ENCODE measurements at places on chromosomes 3 and 15.

DNA sequence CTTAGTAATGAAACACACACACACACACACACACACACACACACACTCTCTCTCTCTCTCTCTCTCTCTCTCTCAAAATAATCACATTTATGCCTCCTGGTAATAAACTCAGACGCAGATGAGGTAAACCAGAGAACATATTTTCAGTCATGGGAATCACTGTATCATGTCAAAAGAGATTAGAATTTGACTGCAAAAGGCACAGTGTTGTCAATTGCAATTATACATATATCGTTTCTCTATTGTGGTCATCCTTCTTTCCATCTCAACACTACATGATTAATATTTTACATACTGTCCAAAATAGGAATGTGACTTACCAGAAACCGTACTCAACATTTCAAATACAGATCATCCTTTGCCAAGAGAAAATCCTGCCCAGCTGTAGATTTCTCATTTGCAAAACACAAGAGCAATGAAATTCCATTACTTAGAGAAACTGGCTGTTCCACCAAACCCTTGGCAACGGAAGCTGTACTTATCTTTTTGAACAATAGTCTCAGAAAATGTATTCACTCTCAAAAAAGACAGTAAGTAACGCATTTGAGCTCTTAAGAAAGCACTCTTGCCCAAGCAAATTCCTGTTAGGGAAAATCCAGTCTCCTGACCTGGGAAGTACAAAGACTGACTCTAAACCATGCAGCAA is 24.3 kb downstream of the PDZRN3 start:
- no peak for DNase-seq

DNA sequence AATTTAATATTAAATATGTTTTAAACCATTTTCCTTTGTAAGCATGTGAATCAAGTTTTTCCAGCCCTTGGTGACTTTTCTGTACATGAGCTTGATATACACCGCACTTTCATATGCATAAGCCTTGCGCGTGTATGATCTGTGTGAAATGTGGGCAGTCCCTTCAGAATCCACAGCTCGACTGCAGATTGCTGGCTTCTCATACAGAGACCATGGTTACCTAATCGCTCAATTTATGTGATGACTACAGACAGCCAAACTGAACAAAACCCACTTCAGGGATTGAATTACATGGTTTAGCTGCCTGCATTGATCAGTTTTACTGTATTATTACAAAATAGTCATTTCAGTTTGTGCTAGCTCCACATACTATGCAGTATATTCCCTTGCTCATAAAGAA is 212.3 kb upstream of the NECTIN3 start:
- DNase-seq: no peak

DNA sequence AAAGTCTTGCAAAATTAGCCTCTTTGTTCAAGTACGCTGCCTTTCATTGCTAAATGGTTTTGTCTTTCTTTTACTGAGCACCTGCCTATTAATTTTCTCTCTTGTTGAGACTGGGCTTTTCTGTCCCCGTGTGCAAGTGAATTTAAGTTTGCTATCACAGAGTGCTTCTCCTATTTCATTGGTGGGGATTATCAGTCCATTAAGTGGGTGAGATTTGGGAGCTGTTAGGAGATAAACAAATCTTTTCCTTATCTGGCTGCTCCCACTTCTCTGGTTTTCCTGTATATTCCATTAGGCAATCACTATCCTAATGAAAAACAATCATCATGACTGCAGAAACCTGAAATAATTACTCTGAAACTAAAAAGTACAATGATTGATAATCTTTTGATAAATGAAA is 254.2 kb downstream of the NR1D2 start:
- no peak for DNase-seq

- no peak for DNase-seq
Observed at GRCh38 chr3:31974471-31974870, 6.6 kb downstream of the OSBPL10 start.

DNA sequence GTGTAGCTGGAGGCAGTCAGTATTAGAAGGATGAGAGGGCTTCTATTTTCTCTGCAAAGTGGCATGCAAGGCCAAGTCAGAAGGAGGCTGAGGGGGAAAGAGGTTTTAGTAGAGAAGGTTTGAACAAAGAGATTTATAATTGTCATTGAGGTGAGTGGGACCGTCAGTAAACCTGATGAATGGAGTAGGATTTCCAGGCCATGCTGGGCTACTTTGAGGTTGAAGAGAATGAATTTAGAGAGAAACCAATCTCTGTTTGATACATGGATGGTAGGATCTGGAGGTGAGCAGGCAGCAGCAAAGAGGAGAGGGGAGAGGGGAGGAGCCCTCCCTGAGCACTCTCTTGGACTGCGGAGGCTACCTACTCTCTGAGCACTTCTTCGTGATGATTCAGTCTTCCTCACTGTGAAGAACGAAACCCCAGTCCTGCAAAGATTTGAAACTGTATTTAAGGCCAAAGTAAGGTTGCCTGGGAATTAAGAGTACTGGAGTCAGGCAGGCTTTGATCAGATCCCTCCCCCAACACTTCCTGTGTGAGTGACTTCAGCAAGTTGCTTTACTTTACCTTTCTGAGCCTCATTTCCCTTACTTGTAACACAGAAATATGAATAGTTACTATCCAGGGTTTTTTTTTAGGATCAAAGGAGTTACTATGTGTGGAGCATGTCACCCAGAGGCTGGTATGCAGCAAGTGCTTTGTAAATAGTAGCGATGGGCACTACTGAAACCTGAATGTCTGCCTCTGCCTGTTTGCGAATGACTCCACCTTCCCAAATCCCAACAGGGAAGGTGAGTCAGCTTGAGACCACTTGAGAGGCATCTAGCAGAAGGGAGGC is 75.8 kb downstream of the RPL39L start:
- no peak for DNase-seq

DNA sequence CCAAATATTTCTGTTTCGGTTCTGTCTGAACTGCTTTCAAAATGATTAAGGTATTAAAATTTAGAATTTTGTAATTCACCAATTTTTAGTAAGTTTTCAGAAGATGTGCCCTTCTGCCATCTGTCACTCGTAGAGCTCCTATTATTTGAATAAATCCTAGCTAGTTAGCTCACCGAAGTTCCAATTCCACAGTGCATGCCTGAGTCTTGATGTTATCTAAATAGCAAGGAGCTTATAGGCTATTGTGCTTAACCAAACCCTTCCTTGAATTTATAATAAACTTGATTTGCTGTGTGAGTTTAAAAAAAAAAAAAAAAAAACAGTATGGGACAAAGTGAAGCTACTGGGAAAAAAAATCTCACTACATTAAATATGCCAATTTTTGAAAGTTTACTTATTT is 18.7 kb downstream of the ATP13A3 start:
- no peak for DNase-seq

DNA sequence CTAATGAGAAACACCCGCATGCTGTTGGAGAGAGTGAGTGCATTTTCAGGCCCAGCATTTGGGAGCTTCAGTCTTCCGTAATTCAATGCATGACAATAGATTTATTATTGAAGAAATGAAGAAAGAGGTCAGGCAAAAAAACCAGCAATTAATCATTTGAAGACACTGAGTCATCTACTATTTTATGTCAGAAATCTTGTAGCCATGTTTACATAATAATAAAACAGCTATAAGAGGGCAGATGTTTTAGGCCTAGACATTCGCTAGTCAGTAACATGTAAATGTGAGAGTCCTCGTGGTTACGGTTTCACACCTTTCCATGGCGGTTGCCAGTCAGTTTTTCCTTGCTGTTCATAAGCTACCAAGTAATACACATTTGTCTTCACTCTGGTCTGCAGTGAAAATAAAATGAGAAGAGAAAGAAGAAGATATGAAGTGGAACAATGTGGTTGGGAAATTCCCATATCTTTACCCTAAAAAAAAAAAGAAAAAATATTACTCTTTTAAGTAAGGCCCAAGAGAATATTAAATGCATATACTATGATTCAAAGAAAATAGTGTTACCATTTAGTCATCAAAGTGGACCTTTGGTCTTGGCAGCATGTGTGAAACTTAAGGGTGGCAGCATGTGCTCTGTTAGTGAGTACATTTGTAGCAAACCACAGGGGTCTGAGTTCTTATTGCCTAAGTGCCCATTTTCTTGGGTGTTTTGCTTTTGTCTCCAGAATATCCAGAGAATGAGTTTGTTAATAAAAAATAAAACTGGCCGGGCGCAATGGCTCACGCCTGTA is 140.5 kb upstream of the TBL1XR1 start:
- no peak for DNase-seq

DNA sequence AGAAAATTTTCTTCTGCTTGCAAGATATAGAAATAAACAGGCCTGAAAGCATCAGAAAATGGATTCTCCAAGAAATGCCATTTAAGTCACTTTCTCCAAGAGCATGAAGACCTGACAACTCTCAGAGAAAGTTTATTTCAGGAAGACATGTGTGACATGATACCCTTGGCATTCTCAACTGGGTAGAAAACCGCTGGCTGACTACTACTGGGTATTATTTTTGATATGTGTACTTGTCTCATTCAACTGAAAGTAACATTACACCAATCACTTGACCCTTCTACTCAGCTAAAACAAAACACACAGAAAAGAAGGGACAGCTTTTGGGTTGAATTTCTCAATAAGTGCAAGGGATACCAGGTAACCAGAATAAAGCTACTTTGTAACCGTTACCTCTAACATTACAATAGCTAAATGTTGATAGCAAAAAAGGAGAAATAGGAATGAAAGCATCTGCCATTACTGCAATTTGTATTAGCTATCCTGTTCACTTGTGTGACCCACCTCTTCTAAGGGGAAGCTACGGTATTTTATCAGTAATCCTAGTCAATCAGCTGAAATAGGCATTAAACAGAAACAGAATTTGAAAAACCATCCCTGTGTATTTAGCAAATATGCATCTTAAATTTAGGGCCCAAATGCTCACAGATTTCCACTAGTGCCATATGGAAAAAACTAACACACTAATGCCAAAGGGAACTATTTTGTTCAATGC is 7.3 kb downstream of the TRA2B start:
- no peak for DNase-seq

GRCh38 chr15:90564051-90564450 is 34.3 kb downstream of the CRTC3 start:
- no peak for DNase-seq

- DNase-seq: no peak
Observed at GRCh38 chr3:133568294-133569014, 5.0 kb upstream of the CDV3 start.

DNA sequence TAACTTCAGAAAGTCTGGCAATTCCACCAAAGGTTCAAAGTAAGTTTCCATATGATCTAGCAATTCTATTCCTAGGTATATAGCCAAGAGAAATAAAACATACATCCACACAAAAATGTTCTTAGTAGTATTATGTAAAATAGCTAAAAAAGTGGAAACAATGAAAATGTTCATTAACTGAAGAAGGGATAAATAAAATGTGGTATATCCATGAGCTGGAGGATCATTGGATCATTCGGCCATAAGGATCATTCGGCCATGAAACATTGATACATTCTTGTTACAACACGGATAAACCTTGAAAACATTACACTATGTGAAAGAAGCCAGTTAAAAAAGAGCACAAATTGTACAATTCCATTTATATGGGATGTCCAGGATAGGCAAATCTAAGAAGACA is 2.4 kb downstream of the KPNA4 start:
- DNase-seq: no peak

All from DMS 273 treated with DMSO at 0.1 percent for 48 hours (cell line).